ENCODE measurements at places on chromosomes 7 and 10.

DNA sequence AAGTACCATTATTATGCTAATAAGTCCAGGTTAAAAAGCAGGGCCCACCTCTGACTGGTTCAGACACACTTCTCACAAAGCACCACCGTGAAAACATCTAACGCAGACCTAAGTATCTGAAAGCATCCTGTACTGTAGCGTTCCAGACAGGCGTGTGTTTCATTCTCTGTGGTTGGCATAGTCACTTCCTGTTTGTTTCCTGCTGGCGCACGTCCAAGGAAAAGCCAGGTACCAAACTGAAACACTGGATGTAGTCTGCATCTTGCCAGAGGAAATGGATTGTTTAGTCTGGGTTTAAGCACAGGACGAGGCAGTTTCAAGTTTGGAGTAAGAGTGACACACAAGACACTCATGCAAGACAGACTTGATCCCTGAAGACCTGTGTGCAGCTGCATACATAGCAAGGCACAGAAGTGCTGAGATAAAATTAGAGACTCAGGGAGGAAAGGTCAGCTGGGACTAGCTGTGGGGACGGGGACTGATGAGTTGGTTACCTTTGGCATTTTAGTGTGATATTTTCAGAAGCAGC, 23.3 kb downstream of the BPGM start:
- DNase-seq: peak; percentile 59

DNA sequence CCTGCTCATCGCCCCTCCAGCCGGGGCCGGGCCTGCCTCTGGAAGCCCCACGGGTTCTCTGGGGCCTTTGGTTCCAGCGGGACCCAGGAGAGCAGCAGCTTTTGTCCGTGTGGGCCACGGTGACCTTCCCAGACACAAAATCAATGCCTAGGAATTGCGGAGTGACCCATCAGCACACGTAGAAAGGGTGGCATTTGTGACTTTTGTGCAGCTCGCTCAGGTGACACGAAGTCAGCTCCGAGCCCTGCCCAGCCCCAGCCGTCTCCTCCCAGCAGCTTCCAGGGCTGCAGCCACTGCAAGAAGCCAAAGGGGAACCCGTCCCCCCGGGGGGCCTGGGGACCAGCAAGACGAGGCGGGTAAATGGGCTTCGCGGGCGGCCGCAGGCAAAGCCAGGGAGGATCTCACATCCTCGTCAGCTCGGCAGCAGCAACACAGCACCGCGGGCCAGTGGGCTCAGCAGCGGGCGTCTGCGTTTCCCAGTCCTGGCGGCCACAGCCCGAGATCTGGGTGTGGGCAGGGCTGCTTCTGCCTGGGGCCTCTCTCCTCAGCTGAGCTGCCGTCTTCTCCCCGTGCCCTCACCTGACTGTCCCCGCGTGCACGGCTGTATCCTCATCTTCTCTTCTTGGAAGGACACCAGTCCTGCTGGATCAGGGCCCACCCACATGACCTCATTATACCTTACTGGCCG, 88.5 kb downstream of the PAXIP1 start:
- no peak for DNase-seq

GRCh38 chr10:5107860-5108526, 13.8 kb downstream of the AKR1C3 start:
- DNase-seq: no peak

DNA sequence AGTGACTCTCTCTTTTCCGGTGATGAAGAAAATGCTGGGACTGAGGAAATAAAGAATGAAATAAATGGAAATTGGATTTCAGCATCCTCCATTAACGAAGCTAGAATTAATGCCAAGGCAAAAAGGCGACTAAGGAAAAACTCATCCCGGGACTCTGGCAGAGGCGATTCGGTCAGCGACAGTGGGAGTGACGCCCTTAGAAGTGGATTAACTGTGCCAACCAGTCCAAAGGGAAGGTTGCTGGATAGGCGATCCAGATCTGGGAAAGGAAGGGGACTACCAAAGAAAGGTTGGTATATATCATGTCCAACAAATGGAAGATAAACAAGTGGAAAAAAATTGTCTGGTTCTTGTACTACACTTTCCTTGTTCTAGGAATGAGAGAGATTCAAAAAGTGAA, 9.5 kb downstream of the PDCD4 start:
- DNase-seq: no peak

DNA sequence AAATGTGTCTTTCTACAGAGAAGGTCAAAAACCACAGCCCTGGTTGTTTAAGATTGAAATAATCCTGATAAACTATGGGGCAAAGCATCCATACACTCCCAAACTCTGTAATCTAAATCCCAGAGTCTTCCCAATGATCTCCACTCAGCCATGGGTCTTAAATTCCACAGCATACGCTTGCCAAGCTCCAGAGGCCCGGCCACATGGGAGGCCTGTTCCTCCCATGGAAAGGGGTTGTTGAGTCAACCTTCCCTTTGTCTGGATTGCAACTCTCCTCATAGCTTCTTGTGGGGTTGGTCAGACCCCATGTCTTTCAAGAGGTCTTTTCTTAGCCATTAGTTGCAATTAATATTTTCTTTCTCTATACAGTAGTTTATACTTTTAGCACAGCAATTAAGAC, 718 bp upstream of the STEAP4 start:
- DNase-seq: no peak

DNA sequence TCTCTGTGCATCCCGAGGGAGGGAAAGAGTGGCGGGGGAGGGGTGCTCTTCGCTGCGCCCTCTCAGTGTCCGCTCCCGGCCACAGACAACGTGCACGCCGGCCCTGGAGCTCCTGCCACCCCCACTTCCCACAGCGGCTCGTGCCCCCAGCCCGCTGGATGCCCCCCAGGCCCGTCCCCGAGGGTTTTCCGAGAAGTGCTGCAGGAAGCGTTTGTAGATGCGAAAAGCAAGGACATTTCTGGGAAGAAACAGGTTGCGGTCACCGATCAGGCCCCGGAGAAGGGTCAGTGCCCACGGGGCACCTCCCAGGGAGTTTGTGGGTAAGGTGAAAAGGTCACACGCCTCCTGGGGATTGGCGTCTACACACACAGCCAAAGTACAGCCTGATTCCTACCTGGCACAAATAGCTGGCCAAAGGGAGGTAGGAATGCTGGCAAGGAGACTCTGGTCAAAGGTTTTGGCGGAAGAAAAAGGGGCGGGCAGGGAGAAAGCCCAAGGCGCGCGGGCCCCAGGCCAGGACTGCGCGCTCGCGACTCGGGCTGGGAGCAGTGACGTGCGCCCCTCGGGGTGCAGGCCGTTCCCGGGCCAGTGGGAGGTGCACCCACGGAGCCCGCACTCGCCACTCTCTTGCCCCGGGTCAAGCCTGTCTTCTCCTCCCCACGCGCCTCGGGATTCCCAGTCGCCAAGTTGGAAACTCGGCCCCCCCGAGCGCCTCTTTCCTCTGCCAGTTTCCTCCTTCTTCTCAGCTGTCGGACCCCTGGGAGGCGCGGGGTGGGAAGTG, 1.5 kb upstream of the NRP1 start:
- peak; percentile 58 for DNase-seq

- no peak for DNase-seq
Measured at GRCh38 chr10:77253556-77254064, 384.0 kb downstream of the KCNMA1 start.

Measured in endothelial cell (in vitro differentiated cells).